ENCODE measurements at places on chromosomes 7 and 10.

DNA sequence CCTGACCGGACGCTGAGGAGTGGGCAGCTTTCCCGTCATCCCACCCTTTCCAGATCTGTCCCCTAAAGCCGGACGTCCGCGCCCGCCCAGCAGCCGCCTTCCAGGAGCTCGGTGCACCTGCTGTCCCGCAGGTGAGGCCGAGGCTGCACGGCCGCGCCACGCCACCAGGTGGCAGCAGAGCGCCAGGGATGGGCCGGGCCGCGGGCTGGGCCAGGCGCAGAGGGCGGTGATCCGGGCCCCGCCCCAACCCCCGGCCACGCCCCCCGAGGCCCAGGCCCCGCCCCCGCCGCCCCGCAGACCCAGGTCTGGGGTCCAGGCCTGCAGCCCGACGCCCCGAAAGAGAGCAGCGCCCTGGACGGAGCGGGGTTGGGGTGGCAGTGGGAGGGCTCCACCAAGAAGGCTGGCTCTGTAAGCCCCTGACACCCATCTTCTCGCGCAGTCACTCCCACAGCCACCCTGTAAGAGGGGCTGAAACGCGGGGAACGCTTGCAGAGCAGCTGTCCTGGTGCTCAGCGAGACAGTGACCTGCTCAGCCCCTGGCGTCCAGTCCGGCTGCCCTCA is 32.2 kb downstream of the FOXL3 start:
- no peak for DNase-seq

DNA sequence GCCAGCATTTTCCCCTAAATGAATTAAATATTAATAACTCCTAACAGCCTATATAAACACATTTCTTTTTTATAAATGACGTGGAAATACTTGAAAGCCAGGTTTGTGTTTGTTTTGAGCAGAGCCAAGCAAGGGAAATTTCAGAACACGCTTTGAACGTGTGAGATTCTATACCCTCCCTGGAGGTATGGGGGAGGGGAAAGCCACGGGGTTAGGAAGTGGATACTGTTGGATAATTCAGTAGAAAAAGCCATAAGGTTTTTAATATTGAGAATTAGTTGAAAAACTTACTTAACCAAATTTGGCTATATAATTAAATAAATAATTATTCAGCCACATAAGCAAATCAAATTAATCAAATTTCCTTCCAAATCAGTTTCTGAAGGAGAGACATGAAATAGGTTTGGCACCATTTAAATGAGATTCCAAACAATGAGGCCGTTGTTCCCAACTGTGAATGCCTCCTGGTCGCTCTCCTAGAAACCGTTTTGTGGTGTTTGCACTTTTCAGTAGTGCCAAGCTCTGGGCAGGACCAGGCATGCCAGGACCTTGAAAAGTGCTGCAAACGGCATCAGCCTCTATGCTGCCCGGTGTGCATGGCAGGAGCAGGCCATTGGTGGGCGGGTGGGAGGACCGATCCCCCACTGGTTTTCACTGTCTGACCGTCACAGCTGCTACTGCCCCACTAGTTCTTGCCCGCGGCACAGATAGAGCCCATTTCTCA is 88.1 kb downstream of the SEPTIN14 start:
- DNase-seq, result no peak

GRCh38 chr7:81367326-81367931 is 402.4 kb downstream of the HGF start:
- DNase-seq, result no peak

DNA sequence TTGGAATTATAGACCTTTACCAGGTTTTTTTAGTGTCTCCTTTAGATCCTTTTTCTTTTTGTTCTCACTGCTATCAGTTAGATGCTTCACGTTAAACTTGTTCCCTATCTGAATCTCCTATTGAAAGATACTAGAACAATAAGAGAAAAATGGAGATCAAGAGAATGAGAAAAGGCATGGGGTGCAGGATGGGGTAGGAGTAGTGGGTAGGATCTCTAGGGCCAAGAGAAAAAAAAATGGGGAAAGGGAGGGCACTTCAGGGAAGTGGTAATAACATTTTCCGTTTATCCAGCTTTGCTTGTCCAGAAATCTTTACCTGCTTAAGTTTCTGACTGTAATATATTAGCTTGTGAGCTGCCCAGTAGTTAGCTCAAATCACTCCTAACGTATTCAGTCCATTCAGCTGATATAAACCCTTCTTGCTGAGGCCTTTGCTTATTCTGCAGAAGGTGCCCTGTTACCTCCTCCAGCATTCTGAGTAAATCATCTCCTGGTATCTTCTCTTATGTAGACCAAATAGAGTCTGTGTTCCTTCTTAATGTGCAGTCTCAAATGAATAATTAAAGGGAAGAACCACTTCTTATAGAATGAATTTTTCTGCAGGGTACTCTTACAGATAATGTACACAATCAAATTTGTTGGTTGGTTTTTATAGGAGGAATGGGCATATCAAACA is 69.7 kb downstream of the ZNRF2 start:
- DNase-seq, result no peak

GRCh38 chr10:79295563-79295962 is 51.7 kb upstream of the PPIF start:
- no peak for DNase-seq
